PC-9 (cell line): ENCODE measurements at places on chromosomes 2 and 18. TPM values are rescaled to one million over a fixed set of nuclear protein-coding genes. Genes with fewer than 3 reads are reported as not detected.

The CYTIP gene
- not detected in 2 replicates for total RNA-seq

DNA sequence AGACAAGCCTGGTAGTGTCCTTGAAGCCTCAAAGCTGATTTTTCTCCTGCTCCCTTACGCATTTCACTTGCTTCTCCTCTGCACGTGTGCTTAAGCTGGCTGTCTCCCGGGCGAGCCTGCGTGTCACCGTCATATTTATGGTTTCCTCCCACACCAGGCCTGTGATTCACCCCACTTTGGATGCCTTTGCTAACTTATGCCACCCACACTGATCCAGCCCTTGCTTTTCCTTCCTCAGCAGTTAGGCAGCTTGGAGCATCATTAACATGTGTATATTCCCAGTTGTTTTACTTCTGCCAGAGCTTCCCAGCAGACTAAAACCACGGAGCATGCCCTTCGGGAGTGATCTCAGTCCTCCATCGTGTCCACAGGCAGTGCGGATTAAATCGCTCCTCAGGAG is 2.2 kb downstream of the ST3GAL5 start:
- DNase-seq, result no peak

GRCh38 chr18:55256929-55257289 is 297.6 kb upstream of the CCDC68 start:
- DNase-seq, result no peak

DNA sequence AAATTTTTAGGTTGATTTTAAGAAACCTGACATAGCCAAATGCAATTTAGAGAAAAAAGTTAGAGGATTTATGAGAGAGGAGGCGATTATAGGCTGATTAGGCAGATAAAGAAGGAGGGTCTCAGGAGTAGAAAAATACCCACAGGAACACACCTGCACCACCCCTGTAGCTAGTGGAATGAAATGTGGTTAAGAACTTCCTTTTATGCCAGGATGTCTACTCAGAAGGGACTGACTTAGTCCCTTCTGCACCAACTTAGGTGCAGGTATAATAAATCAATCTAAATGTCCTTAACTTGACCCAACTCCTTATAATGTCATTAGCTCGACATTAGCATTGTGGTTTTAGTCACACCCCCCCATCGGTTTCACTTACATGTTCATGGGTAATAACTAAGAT is 1274.5 kb upstream of the TMEFF2 start:
- DNase-seq, result no peak

The TRAPPC8 gene
- total RNA-seq, result 20.9 and 21.7 TPM in 2 replicates

- DNase-seq, result no peak
Observed at GRCh38 chr2:95379371-95379831, 23.1 kb upstream of the FAHD2A start.

DNA sequence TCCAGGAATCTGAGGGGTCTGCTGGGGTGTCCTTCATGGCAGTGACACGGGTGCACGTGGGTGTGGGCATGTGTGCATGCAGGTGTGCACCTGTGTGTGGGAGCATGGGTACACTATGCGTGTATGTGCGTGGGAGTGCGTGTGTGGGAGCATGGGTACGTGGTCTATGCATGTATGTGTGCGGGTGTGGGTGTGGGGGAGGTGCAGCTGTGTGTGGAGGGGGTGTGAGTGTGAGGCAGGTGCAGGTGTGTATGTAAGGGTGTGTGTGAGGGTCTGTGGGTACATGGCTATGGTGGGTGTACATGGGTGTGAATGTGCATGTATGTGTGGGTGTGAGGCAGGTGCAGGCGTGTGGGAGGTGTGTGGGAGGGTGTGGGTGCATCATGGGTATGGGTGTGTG is 36.3 kb downstream of the EIPR1 start:
- DNase-seq, result no peak

The GAREM2 gene
- 0.96 and 1.7 TPM in 2 replicates for total RNA-seq

The HOXD1 gene
- total RNA-seq, result not detected in 2 replicates
